Heart left ventricle (tissue), 16 donors: ENCODE measurements at places on chromosomes 2 and 18. TPM values are rescaled to one million over a fixed set of nuclear protein-coding genes. Genes with fewer than 3 reads are reported as not detected.

Gene KCNG2
- total RNA-seq = 0.18 TPM

DNA sequence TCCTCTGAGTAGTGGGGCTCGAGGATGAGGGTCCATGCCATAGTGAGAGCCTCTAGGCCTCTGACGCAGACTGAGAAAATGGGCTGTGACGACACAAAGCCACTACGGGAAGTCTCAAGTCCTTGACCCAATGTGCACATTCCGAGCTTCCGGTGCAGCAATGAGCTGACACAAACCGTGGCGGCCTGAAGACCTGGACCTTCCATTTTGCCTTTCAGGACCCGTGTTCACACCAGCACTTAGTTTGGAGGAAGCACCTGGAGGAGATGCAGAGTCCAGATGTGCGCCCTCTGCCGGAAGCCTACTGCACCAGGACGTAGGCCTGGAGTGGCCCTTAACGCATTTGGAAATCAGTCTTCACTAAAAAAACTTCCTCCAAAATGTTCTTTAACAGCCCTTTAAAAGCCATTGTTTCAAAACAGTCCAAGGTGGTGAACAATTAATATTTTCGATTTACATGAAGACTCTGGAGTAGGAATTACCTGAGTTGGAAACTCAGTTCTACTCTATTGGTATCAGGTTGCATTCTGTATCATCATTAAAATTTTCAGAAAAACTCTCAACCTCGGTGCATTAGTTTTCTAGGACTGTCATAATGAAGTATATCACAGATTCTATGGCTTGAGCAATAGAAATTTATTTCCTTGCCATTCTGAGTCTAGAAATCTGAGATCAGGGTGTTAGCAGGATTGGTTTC lies 33.9 kb downstream of the BMP10 start:
- DNase-seq = peak; percentile 75

GRCh38 chr2:69529480-69529879 lies 92.2 kb upstream of the NFU1 start:
- no peak for DNase-seq

DNA sequence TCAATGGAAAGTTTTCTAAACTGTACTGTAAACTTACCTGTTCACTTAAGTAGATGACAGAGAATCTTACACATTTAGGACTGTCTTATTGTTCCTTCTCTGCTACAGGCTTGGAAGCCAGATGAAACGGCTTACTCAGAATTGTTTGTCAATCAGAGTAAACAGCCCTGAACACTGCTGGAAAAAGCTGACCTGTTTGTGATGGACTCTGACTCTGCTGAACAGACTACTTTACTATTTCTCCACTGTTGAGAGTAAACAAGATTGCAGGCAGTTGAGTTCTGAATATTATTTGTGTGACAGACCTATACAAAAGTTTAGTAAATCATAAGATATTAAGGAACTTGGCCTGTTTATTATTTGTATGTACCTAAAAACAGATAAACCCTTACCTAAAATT lies 99.0 kb downstream of the NOL10 start:
- DNase-seq = no peak

- no peak for DNase-seq
These were observed 60.7 kb upstream of the DAPL1 start for GRCh38 chr2:158734442-158734841.

GRCh38 chr2:240836781-240837467 lies 16.9 kb upstream of the KIF1A start:
- DNase-seq = peak; percentile 51

Gene IL36A
- not detected for total RNA-seq

Gene ALPI
- total RNA-seq = not detected

Gene C2orf15
- total RNA-seq = not detected

GRCh38 chr2:71526975-71527374 lies 73.6 kb downstream of the DYSF start:
- DNase-seq = no peak

DNA sequence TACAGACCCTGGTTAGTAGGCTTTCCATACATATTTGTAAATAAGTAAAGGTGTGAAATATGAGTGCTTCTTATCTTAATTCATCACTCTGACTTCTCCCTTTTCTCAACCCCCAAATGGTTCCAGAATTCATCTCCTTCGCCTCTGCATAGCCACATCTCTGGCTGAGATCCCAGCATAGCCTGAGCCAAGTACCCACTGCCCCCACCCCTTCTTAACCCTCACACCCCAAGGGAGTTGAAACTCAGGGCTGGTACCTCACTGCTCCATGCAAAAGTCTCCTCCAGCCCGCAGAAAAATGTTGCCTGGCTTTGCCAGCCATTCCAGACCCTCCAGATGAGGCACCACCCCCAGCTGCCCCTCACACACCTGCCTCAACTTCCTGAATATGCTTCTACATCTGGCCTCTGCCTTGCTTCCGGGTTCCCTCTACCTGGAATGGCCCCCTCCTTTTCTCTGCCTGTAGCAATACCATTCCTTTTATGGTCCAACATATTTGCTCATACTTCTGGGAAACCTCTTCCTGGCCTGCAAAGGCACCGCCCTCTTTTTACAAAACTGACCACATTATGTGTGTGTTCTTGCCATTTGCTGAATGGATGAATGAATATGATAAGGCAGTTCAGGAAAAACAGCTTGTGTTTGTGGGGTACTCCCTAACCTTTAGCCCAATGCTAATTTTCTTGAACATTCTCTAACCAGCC lies 112.8 kb downstream of the CELF4 start:
- no peak for DNase-seq

DNA sequence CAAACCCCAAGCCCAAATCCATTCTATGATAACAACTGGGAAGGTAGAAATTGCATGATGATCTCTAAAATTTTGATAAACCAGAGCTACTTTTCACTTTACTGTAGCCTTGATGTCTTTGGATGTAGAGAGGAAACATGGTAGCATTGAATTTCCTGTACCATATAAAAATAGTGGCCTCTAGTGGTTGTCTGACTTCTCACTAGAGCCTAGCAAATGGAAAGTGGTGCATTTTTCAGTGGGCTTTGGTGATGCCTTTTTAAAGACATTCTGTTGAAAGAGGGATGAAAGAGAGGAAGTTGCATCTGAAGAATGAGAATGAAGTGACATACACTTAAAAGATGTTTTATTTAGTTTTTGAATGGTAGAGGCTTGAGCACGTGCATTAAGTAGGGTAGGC lies 662.2 kb downstream of the XIRP2 start:
- DNase-seq = no peak

Gene FRZB
- total RNA-seq = 5.5 TPM

Gene CNDP1
- total RNA-seq = not detected

Gene FLACC1
- total RNA-seq = 6.7 TPM

DNA sequence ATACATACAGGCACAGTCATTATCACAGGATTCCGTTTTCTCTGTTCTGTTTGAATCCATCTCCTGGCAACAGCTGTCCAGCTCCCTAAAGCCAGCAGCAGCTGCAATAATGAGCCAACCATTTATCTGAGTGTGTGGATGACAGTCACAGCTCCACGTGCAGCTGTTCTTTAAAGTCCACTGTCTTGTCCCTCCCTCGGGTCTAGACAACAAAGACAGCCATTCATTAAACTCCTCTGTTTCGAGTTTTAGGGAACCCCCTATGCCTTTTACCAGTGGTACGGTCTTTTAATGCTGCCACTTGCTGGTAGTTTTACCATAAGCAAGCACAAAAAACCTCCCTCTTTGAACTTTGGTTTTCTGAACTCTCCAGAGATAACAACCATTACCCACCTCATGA lies 16.0 kb upstream of the MSGN1 start:
- no peak for DNase-seq

DNA sequence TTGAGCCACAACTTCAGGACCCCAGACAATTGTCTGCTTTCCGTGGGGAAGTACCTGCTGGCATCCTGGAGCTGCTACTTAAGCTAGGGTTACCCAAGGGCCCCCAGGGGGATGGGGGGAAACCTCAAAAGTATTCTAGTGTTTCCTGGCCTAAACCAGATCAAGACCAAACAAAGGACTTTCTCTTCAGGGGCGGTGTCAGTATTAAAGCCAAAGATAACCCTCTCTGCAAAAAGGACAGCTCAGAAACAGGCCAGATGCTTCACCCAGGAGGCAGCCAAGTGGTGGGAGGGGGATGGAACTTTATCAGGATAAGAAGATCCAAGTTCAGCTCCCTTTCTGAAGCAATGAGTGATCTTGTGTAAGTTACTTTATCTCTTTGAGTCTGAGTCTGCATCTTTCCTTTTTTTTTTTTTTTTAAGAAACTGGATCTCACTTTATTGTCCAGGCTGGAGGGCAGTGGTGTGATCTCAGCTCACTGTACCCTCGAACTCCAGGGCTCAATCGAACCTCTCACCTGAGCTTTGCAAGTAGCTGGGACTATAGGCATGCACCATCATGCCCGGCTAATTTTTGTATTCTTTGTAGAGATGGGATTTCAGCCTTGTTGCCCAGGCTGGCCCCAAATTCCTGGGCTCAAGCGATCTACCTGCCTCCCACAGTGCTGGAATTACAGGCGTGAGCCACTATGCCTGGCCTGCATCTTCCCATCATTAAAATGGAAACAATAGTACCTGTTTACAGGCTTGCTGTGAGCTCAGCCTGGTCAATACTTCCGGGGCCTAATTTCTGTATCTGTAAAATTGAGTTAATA lies 151.8 kb upstream of the PTPRM start:
- DNase-seq = no peak

DNA sequence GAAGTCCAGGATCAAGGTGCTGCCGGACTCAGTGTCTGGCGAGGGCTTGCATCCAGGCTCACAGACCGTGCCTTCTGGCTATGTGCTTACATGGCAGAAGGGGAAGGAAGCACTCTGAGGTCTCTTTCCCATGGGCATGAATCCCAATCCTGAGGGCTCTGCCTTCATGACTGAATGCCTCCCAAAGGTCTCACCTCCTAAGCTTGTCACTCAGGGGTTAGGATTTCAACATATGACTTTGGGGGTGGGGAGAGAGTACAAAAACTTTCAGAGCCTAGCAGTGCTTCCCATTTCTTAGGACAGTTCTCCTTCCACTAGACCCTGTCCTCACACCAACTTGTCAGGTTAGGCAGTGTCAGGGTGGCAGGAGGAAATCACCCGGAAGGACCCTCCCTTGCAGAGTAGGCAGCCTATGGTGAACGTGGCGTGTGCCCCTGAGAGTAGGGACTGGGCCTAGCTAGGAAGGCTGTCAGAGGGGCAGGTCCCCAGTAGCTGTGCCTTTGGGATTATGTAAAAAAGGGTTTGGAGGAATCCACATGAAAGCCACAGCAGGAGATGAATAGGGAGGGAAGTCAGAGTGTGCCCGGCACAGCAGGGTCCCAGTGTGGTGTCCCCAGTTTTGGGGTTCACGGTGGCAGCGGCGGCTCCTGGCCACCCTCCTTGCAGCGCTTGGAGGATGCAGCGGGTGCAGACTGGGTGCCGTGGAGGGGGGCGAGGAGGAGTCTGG lies 233.3 kb downstream of the LDLRAD4 start:
- no peak for DNase-seq

Gene MARCO
- total RNA-seq = 1.2 TPM

DNA sequence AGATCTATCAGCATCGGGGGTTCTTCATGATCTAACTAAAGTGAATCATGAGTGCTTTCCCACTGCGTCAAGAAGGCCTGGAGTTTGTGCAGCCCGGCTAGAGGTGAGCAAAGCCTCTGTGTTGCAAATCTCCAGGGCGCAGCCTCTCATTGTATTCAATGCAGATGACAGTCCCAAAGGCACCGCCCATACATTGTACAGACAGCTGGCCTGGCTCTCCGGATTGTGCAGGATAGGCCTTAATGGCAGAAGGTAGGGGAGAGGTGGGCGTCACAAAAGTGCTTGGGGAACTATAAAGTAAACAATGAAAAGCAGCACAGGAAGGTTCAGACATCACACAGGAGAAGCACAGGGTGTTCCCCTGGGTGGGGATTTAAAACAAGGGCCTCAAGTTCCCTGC lies 907 bp upstream of the GYPC start:
- DNase-seq = peak; percentile 70

DNA sequence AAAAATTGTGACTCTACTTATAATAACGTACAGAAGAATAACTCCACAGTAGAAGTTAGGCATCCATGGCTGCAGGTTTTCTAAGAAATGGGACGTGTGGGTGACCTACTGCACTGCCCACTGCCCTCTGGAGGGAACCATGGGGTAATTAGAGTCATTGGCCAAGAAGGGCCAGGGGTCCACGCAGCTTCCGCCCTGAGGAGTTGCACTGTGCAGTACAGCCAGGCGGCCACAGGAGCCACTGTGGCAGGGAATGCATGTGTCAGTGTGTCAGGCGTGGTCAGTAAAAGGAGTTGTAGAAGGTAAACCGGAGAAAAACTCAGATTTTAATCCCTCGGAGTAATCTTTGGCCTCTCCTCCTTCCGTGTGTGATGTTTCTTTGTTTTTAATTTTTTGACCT lies 24.8 kb downstream of the NCK2 start:
- no peak for DNase-seq

DNA sequence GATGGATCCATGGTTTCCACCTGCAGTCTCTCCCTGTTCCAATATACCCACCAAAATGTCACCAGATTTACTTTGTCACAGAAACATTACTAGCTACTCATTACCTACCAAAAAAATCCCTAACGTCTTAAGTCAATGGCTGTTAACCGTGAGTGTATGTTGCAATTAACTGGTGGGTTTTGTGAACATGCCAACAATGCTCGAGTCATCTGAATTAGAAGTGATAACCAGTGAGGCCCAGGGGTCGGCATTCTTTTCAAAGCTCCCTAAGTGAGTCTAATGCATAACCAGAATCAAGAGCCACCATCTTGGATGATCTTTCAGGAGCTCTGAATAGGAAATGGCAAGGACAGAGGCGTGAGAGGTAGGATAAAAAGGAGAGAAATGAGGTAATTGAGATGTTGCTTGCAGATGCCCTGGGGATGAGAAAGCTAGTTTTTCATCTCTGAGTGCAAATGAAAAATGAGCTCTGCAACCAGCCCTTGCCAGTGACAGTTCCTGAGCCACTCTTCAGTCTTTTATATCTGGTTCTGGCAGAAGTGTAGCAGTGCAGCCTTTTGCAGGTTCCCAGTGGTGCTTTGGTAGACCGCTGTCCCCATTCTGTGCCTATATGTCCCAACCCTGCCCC lies 130.0 kb upstream of the RND3 start:
- DNase-seq = no peak

GRCh38 chr2:136225950-136226835 lies 108.2 kb upstream of the CXCR4 start:
- DNase-seq = no peak
